Kidney (tissue), 22 donors: ENCODE measurements at places on chromosomes 7 and 10. TPM values are rescaled to one million over a fixed set of nuclear protein-coding genes. Genes with fewer than 3 reads are reported as not detected.

- no peak for DNase-seq
These were observed 785 bp downstream of the DNTT start for GRCh38 chr10:96305019-96305418.

DNA sequence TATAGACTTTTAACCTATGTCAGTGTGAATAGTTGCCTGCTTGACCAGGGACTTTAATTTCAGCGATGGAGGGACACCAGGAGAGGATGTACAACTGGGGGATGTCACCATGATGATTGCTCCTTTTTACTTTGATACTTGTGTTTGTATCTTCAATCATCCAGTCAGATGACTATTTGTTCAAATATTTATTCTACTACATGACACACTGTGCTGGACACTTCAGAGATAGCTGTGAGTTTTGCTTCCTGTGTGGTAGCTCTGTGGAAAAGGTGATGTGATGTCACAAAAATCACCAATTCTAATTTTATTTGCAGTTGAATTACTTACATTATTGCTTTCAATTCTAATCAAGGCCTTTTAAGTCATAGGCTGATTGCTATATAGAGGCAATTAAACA, 62.7 kb upstream of the CREB5 start:
- no peak for DNase-seq

GRCh38 chr10:18109341-18109870, 30.8 kb upstream of the CACNB2 start:
- DNase-seq = no peak

DNA sequence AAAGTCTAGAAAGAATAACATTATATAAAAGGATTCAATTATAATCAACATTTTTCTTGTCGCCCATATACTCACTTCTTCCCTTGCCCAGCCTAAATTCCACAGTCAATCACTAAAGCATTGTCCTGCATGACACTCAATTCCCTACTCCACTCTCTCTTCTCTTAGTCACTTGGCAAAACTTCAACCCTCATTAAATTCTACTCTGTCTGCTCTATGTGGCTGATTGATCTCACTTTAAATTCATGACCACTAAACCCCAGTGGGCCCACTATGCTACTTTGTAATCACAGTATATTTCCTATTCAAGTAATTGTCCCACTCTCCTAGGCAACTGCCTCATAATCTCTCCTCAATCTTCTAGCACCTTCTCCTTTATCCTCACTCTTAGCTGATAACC, 54.1 kb downstream of the MTERF1 start:
- no peak for DNase-seq

Gene MYO1G
- 0.60 TPM for polyA plus RNA-seq

- no peak for DNase-seq
These were observed 493.4 kb downstream of the SEMA3D start for GRCh38 chr7:84693483-84693882.

DNA sequence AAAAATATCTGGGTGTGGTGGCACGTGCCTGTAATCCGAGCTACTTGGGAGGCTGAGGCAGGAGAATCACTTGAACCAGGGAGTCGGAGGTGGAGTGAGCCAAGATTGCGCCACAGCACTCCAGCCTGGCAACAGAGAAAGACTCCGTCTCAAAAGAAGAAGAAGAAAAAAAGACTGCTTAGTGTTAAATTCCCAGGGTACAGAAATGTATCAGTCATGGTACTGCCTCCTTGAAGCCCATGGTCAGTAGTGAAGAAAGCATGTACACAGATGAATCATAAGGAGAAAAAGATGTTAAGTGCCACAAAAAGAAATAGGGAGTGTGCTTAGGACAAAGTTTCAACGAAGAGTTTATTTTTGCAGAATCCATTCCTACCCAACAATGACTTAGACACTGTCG, 62.5 kb upstream of the KMT2E start:
- DNase-seq = no peak

DNA sequence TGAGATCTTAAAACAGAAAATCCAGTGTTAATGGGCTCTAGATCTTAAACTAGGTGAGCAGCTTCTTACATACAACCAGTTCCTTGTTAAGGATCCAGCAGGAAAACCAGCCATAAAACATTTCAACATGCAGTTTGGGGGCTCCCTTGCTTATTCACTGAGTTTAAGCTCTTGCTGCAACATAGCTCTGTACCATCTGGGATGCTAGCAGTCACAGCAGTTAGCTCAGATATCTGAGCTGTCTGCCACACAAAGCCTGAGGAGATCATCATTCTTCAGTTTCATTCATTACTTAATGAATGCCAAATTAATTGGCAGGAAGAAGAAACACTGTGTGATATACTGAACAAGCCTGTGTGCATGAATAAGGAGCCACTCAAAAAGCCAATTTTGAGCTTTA, 62.8 kb downstream of the PODXL start:
- no peak for DNase-seq

DNA sequence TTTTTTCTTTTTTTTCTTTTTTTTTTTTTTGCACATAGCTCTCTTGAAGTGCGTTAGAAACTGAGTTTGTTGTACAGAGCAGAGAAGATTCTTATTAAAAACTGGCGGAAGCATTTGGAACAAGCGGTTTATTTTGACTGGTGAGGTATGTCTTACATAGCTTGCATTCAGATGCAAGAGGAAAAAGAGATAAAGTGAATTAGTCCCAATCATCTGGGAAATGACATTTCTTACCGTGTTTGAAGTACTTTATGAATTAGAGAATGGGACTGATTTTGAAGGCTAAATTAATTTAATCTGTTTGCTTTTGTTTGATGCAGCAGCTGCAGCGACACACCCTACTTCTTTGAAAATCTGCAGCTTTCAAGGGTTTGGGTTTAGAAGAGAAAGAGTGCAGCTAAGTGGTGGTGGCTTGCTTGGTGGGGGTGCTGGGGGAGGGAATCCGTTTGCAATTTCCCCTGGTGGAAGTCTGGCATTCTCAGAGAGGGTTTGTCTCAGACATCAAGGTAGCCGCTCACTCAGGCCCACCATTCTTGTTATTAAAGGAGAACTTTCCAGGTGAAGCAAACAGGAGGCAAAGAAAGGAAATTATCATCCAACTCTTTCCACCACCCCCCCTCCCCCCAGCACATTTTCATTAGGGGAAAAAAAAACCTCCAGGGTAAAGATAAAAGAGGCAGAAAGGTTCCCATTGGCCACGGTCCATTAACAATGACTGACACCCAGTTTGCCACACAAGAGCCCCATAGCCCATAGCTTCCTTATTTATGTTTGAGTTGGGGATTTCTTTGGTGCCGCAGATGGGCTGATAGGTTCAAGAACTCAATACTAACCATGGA, 231.7 kb downstream of the SKIDA1 start:
- DNase-seq = no peak

Gene TRIL
- 4.2 TPM for polyA plus RNA-seq

DNA sequence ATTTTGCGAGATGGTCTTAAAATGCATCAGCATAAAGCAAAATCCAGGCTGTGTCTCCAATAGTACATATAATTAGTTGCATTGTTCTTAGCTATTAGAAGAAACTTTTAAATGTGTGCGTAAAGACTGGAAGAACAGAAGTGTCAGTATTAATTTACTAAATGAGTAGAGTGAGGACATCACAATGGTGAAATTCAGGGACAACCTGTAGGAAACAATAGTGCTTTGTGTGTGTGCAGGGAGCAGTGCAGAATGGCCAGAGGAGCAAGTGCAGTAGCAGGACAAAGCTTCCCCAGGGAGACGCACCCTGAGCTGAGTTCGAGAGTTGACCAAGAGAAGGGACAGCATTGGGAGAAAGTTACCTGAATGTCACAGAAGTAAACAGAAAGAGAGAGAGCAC, 13.7 kb downstream of the ITGB8 start:
- DNase-seq = no peak

- DNase-seq = no peak
These were observed 87.3 kb upstream of the STEAP1B start for GRCh38 chr7:22587322-22587721.

DNA sequence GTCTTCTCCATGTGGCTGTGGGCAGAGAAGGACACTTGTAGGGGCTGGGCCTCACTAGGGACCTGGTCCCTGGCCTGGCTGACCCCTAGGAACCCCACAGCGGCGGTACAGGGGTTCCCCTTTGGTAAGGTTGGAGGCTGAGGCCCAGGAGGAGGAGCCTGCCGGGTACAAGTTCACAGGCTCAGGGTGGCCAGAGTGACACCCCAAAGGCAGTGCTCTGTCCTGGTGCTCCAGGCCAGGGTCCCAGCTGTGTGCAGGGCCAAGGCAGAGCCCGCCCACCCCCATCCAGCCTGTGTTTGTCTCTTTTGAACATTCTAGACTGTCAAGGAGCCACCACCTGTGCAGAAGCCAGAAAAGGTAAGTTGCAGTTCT, 23.3 kb downstream of the ANTXRL start:
- no peak for DNase-seq

Gene CALML5
- polyA plus RNA-seq = not detected

GRCh38 chr7:157769086-157769485, 432.3 kb downstream of the DNAJB6 start:
- peak; percentile 78 for DNase-seq

Gene RAMP3
- 168 TPM for polyA plus RNA-seq

- DNase-seq = no peak
These were observed 1.7 kb downstream of the LRRN3 start for GRCh38 chr7:111092406-111093236.

Gene DGKI
- polyA plus RNA-seq = 2.5 TPM

Gene BCL7B
- polyA plus RNA-seq = 67.3 TPM

DNA sequence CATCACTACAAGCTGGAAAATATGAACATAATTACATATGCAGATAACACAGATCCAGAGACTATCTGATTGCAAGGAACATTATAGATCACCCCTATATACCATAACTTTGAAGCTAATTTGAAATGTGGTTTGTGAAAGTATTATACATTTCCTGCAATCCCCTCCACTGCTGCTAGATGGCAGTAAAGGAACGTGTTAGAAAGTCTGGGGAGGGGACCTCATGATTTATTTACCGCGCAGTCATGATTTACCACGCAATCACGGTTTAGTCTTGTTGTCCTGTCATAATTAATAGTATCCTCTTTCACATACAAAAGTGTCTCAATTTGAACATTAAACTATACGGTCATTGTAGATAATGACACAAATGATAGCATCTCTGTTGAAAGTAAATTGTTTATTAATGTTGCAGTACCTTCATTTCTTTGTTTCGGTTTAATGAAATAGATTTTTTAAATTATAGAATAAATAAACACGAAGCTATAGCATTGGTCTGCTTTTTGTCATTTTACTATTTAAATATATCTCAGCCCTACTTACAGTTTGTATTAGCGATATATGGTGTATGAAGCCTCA, 145.3 kb upstream of the PRSS1 start:
- no peak for DNase-seq

DNA sequence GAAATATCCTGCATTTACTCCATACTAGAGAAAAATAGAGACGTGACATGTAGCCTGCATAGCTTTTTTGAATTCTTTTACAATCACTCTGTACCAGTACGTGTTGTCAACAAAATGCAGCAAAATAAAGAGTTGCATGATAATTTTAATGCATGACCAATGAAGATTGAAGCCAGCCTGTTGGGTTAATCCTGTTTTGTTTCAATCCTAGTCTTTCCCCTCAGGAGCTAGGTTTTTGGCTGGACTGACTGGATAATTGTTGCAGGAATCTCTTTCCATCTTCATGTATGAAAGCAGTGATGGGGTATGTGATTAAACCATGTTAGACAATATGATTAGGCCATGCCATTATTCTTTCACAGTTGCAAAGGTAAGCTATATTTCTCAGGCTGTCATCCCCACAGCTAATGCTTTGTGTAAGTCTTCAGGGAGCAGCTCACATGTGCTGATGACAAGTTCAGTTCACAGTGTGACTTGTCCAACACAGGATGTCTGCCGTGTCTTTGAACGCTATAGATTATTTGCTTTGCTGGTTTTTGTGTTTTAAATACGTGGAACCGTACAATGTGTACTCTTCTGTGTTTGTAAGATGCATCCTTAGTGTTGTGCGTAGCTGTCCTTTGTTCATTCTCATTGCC, 24.4 kb downstream of the PAPSS2 start:
- no peak for DNase-seq

- DNase-seq = no peak
These were observed 50.4 kb upstream of the ZNF365 start for GRCh38 chr10:62323751-62324150.

Gene MSS51
- 0.95 TPM for polyA plus RNA-seq
